Aorta (tissue), 5 donors: ENCODE measurements at places on chromosomes 2 and 18.

DNA sequence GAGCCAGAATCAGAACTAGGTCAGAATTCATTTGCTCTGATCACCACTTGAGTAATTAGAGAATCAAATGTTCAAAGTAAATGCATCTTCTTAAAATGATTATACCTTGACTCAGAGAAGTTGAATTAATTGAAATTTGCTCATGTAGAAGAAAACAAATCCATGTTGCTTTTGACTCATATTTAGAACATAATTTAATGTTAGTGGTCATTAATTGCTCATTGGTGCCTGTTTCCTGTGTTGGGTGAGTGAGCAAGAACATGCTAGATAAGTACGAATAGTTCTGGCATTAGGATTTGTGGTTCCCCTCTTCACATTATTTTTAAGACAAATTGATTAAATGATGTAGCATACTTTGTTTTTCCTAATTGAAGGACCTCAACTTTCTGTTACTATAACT is 19.0 kb downstream of the ACVR2A start:
- no peak for DNase-seq
- H3K27me3 ChIP-seq = no peaks in the 10 kb centered on the region
- no peak overlapping the region for H3K4me3 ChIP-seq
- no peak overlapping the region for H3K27ac ChIP-seq

GRCh38 chr2:237434866-237435311 is 20.9 kb upstream of the COL6A3 start:
- DNase-seq = no peak
- peak overlapping the region; percentile 80 for H3K27ac ChIP-seq
- H3K27me3 ChIP-seq = no peaks in the 10 kb centered on the region
- H3K36me3 ChIP-seq = no peaks in the 10 kb centered on the region
- no peak overlapping the region for H3K4me3 ChIP-seq
- peaks cover 2% of the 10 kb centered on the region for H3K4me1 ChIP-seq

DNA sequence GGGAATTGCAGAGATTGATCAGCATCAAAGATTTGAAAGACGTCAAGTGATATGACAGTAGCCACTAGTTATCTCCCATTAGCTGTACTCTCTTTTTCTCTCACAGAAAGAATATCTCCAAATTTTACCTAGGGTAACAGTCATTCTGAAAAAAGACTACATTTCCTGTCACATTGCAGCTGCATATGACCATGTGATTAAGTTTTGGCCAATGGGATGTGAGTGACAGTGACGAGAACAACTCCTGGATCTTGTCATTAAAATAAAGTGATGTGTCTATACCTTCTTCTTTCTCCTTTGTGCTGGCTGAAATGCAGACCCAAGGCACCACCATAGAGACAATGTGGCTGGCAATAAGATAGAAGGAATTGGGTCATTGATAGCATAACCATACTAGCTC is 10.5 kb upstream of the NEUROD1 start:
- H3K36me3 ChIP-seq = no peaks in the 10 kb centered on the region
- H3K27ac ChIP-seq = no peak overlapping the region
- no peak overlapping the region for H3K4me3 ChIP-seq
- no peak for DNase-seq

DNA sequence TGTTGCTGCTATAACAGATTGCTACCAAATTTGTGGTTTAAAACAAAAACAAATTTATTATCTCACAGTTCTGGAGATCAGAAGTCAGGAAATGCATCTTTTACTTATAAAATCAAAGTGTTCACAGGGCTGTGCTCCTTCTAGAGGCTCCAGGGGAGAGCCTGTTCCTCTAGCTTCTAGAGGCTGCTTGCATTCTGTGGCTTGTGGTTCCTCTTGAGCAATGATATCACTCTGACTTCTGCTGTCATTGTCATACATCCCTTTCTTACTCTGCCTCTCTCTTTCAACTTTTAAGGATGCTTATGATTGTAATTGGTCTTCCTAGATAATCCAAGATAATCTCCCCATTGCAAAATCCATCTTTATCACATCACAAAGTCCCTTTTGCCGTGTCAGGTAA is 6.1 kb upstream of the DCC start:
- no peaks in the 10 kb centered on the region for H3K4me1 ChIP-seq
- no peak overlapping the region for H3K27ac ChIP-seq
- no peak for DNase-seq

DNA sequence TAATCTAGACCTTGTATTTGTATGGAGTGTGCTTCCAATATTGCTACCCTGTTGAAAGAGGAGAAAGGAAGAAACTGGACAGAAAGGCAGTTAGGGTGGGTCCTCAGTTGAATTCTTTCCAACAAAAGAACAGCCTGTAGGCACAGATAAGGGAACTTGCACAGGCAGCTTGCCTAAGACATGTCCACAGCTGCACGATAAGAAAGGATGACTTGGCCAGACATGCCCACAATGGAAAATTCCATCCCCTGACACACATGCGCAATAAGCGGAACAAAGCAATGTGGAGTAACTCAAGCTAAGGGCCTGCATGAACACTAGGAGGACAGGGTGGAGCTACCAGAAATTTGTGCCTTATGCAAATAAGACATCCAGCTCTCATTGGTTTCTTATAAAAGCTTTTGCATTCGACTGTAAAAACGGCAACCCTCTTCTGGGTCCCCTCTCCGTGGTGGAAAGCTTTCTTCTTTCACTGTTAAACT is 1084.7 kb upstream of the NXPH2 start:
- H3K27me3 ChIP-seq = no peaks in the 10 kb centered on the region
- no peaks in the 10 kb centered on the region for H3K36me3 ChIP-seq
- H3K4me3 ChIP-seq = no peak overlapping the region

GRCh38 chr2:33605056-33605455 is 6.0 kb upstream of the FAM98A start:
- no peaks in the 10 kb centered on the region for H3K36me3 ChIP-seq
- no peak for DNase-seq
- no peak overlapping the region for H3K4me3 ChIP-seq
- no peak overlapping the region for H3K27ac ChIP-seq
- H3K4me1 ChIP-seq = no peaks in the 10 kb centered on the region

GRCh38 chr2:43081131-43081765 is 145.2 kb downstream of the ZFP36L2 start:
- no peaks in the 10 kb centered on the region for H3K36me3 ChIP-seq
- DNase-seq = no peak
- H3K4me1 ChIP-seq = no peaks in the 10 kb centered on the region
- no peaks in the 10 kb centered on the region for H3K27me3 ChIP-seq
- no peak overlapping the region for H3K4me3 ChIP-seq

GRCh38 chr2:63735931-63736330 is 105.8 kb upstream of the UGP2 start:
- no peaks in the 10 kb centered on the region for H3K36me3 ChIP-seq
- H3K27ac ChIP-seq = no peak overlapping the region
- H3K27me3 ChIP-seq = no peaks in the 10 kb centered on the region

- H3K27me3 ChIP-seq = no peaks in the 10 kb centered on the region
- DNase-seq = no peak
- H3K36me3 ChIP-seq = no peaks in the 10 kb centered on the region
Observed at GRCh38 chr18:33603454-33603853, 25.4 kb downstream of the ASXL3 start.
